ENCODE measurements at places on chromosomes 12 and 14.

GRCh38 chr14:24818058-24818822 lies 184.2 kb upstream of the GZMB start:
- DNase-seq, result no peak

DNA sequence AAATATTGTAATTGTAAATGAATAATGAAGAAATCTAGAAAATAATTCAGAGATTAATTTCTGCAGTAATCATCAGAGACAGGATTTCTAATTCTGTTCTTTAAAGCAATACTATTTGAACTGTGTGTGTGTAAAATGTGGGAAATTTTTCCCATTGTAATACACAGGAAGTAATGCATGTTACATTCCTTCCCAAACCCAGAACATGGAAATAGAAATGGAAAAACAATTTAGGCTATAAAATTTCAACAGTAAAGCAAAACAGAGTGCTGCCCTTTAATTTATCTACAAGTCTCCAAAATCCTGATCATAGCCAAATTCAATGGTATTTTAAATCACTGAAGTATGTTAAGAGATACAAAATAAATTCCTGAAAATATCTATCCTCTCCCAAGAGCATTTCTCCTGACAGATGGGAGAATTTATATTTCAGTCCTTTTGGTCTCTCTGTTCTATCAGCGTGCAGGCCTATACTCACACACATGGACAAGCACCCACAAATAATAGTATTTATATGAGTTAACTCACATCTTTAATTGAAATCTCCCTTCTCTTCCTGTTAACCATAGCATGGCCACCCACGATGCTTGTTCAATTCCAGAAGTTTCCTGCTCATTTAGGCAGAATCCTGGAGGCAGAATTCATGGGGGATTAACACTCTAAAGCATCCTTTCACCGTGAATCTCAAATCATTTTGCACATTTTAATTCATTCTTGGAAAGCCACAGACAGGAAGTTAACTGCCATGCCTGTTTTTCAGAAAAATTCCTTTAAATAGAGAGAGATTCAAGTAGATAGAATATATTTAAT lies 1465.4 kb upstream of the FLRT2 start:
- no peak for DNase-seq

GRCh38 chr12:77782766-77783165 lies 47.9 kb upstream of the NAV3 start:
- no peak for DNase-seq

DNA sequence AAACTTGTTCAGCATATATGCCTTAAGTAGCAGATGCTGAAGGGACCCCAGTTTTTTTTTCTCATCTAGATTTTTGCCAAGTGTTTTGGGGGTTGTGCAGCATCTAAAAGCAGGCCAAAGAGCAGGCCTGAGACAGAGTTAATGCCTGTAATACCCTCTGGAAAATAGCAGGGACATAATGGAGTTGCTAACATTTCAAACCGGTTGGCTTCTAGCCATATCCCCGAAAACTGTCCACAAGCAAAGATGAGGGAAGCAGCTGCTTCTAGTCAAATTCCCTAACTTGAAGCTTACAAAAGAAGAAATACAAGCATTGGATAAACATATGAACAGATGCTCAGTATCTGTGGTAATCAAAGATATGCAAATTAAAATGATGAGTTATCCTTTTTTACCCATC lies 52.1 kb upstream of the AEBP2 start:
- DNase-seq, result no peak

GRCh38 chr12:69430942-69431590 lies 39.1 kb upstream of the FRS2 start:
- DNase-seq, result no peak

Measured in KG1 (cell line).